ENCODE measurements at places on chromosomes 4 and X.
A peak's percentile ranks its signal among the peaks of the same experiment; 100 is the strongest.

- DNase-seq: peak; percentile 16
Measured at GRCh38 chr4:177632481-177632880, 190.2 kb upstream of the AGA start.

- DNase-seq: no peak
Measured at GRCh38 chrX:121260596-121261240, 213.3 kb downstream of the GLUD2 start.

DNA sequence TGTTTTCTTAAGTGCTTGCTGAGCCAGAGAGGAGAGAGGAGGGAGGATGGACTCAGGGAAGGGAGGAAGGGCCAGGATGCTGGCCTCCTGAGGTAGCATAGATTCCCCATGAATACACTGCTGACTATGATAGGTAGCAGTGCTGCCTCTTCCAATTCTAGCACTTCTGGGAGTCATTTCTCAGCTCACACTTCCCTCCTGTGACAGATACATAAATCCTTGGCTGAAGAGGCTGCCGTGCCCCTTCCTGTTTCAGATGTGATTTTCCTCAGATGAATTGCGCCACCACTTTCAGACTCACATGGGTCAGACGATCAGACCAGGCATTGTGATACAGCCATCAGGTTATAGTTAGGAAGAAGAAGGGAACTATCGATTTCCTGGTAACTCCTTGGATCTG lies 22.4 kb downstream of the TSC22D3 start:
- no peak for DNase-seq

DNA sequence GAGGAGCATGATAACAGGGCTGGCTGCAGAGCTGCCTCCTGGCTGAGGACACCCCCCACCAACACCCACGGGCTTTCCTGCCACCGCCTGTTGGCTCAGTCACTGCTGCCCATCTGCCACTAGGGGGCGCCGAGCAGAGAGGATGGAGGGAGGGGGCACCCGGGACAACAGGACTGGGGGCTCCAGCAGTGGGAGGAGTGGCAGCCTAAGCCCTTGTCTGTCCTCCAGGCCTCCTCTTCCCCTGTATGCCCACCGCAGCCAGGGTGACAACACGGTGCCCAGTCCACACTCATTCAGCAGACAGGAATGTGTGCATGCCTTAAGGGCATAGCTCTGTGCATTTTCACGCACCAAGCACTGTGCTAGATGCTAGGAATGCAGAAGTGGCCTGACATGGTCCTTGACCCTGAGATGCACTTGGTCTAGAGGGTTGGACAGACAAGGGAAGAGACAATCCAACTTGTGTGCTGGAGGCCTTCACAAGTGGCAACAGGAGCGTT lies 149.9 kb downstream of the AMMECR1 start:
- peak; percentile 30 for DNase-seq

All from PC-3 (cell line).